Right forelimb (tissue), 1 donor: ENCODE measurements at places on chromosomes 12 and 14.

GRCh38 chr14:104431351-104431928 lies 148.1 kb upstream of the C14orf180 start:
- no peak for DNase-seq

DNA sequence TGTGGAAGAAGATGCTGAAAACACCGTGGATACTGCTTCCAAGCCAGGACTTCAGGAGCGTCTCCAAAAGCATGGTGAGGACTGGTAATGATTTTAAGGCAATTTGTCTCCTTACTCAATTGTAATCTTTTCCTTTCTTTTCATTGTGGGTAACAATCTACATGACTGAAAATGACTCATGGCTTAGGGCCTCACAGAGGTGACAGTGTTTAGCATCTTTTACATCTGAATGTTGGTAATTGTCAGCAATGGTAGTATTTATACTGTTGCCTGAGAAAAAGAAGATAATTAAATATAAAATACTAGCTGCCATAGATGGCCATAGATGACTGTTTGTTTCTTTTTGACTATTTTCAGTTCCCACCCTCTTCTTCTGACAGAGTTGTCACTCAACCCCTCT lies 31.6 kb downstream of the TULP3 start:
- DNase-seq: no peak

- DNase-seq: no peak
Measured at GRCh38 chr12:109621901-109622364, 48.3 kb downstream of the MVK start.

DNA sequence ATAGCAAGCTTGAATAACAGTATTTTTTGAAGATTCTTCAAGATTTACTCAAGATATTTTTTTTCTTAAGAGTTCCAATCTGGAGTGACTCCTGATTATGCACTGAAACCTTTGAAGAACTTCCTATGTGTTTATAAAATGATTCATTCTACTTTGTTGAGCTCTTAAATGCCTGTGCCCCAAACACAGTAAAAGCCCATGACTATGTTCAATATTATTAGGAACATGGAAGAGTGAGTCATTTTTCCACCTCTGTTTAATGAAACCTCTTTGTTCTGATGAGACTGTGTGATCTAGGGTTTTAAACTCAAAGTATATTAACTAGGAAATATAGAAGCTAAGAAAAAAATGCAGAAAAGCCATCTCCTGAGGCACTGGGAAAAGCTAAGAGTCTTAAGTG lies 415.0 kb upstream of the FBXO33 start:
- no peak for DNase-seq

DNA sequence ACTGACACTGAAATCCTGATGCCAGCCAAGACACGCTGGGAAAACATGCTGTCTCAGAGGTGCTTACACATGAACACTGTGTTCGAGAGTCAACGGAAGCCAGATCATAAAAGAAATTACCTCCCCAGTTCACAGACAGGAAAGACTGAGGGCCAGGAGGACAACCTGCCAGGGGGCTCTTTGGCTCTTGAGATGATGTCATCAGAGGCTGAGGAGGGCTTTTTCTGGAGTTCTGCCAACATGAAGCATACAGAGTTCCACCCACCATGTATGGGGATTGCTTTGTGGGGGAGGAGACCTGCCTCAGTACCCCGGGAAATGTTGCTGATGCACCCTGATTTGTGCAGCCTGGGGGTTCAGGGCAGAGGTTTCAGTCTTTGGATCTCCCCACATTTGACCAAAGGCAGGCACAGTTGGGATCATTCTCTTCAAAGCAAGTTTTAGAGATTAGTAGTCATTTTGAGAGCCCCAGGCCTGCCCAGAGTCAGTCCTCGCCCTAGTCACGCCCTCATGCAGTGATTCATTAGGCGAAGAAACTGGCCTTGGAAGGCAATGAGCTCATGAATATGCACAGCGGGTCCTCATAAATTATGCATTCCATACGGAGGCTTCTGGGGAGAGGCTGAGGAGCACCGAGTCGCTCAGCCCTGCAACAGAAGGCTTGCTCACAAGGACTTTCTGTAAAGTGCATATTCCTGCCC lies 34.9 kb upstream of the EML1 start:
- DNase-seq: no peak

GRCh38 chr12:47776471-47777143 lies 3.6 kb downstream of the SLC48A1 start:
- no peak for DNase-seq

DNA sequence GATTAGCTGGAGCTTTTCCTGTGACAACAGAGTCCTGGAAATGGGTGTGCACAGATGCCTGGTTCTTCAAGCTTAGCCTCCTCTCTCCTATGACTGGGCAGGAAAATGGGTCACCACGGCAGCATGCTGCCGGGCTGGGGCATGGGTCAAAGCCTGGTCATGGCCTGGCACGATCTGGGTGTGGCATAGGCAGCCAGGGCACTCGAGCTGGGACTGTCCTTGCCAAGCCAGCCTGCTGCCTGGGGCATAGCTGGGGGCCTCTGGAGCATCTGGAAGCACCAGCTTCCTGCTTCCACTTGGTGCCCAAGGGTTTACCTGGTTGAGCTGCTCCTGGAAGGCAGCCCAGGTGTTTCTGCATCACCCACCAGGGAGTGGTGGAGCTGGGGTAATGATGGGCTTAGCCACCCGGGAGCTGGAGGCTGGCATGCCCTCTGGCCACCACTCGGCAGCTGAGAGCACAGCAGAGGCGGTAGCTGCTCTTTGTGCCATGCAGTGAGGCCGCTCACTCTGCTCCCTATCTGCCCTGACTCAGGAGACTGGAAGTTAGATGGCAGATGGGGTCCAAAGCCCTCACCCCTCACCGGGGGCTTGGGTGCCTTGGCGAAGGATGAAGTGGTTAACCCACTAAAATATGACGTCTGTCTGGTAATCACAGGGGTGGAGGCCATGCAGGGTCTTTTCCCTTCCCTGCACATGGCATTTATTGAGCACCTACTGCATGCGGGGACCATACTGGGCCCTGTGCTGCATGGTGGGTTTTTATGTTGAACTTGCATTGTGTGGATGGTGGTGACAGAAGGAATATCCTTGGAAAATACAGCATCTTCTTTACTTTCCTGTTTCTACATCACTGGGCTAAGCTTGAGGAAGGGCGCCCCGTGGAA lies 1.7 kb downstream of the OTUB2 start:
- DNase-seq: no peak

DNA sequence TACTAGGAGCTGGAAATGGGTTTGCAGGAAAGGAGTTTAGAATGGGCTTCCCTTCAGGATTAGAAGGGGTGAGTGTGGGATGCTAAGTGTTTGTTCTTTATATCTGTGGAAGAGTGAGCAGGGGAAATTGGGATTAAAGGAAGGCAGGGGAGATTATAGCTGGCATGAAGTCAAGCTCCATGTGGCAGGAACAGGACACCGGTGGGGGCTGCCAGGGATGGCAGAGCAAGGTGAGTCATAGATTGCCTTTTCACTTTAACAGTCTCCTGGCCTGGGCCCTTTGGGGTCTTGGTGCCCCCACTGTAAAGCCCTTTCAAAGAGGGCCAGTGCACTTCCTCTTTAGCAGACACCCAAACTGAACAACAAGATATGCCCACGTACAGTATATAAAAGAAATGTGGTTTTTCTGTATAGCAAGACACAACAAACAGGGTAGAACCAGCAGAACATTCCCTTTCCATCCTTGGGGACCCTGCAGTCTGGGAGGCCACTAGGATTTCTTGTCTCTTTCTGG lies 23.1 kb upstream of the FBXO21 start:
- DNase-seq: no peak

- no peak for DNase-seq
Measured at GRCh38 chr14:59268858-59269257, 80.4 kb downstream of the DAAM1 start.

DNA sequence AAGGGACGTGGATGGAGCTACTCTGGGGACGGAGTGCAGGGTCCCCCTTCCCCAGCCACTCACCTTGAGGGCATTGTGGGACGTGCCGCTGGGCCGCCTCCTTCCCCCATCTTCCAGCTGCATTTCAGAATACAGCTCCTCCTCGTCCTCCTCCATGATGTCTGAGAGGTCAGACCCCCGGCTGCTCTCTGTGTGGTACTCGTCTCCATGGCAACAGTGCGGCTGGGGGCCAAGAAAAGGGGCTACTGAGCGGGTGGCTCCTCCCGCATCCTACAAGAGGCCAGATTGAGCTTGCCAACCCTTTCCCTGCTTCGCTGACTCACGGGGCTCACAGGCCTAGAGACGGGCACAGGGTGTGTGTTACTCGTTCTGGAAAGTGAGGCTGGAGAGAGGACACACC lies 90.4 kb downstream of the PIWIL1 start:
- peak; percentile 17 for DNase-seq

DNA sequence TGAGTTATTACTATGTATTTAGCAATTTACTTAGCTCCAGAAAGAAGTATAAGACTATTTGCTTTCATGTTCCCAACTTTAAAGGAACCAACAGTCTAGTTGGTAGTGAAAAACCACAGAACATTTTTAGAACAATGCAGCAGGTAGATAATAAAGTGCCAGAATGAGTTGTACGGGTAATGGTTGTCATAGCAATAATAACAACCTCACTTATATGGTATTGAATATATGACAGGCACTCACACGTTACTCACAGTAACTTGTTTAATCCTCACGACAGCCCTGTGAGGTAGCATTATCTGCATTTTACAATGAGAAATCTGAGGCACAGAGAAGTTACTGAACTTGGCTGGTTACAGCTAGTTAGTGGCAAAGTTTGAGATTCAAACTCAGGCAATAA lies 10.6 kb upstream of the GAPDH start:
- no peak for DNase-seq

- DNase-seq: no peak
Measured at GRCh38 chr12:109600481-109600880, 26.9 kb downstream of the MVK start.

DNA sequence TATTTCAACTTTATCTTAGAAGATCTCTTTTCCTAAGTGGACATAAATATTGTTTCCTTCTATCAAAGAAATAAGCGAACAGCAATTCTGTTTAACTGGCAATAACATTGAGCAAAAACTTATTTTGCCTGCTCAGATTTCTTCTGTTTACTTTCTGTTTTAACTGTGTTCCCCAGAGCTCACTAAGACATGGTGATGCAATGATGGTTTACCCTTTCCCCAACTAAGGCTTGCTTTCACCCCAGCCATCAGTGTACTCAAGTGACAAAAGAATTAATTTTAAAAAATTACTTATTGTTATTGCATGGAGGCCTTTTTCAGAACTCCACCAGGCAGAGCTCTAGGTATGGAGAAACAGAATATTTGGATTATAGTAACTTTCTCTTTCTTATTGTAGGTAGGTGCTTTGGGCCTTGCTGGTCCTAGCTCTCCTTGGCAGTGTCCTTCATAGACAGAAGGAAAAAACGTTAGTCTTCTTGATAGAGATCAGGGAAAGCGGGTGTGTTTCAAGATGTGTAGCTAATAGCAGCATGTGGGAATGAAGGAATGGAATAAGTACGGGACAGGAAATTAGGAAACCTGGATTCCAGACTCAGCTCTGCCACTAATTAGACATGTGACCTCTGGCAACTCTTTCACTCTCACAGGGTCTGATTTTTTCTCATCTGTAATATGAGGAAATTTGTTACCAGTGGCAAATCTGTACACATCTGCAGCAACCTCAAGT lies 14.6 kb upstream of the DDHD1 start:
- no peak for DNase-seq

DNA sequence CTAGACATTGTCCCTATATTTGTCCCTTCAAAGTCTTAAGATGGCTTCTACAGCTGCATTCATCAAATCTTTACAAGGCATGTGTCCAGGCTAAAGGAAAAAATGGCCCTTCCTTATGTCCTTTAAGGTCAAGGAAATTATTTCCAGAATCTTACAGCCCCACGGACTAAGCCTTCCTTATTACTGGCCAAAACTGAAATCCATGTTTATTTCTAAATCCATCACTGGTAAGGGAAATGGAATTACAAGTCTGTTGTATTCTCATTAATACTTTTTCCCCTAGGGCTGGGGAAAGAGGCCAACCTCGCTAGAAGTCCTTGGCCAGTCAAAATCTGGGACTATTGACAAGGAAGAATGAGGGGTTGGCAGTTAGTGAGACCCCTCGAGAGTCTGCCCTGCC lies 252.5 kb downstream of the TMEM132C start:
- DNase-seq: no peak

DNA sequence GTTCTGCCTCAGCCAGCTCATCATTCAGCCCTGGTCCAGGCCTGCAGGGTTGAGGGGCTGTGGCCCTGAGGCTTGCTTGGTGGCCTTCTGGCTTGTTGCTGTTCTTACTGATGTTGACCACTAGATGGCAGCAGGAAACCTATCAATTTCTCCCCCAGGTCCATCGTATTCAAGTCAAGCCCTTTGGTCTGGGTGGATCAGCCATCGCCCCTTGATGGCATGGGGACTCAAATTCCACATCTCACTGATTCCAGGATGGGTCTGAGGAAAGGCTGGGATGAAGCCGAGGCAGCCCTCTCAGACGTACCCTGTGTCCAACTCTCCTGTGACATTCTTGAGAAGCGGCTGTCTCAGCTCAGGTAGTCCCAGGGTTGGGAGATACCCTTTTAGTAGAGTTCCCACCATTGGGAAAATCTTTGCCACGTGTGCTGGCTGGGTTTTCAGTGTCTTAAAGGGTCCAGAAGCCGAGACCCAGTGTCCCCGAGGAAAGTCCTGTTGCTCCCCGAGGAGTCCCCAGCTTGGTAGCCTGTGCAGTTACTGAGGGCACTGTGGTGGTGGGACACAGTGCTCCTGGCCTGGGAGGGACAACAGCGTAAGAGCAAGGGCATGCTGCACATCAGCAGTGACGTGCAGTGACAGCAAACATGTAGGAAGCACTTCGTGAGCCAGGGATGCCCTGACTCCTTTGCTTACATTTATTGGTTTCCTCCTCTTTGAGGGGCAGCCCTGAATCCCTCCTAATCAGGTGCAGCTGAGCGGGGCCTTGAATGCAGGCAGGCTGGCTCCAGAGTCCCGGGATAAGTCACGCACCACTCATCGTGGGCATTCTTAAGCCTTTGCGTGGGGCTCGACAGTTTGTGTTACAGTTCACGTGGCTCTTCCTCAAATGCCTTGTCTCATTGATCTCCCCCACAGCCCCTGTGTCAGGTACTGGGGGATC lies 58.6 kb downstream of the TSPAN9 start:
- no peak for DNase-seq

- DNase-seq: no peak
Measured at GRCh38 chr12:110639336-110640141, 25.6 kb downstream of the TCTN1 start.

DNA sequence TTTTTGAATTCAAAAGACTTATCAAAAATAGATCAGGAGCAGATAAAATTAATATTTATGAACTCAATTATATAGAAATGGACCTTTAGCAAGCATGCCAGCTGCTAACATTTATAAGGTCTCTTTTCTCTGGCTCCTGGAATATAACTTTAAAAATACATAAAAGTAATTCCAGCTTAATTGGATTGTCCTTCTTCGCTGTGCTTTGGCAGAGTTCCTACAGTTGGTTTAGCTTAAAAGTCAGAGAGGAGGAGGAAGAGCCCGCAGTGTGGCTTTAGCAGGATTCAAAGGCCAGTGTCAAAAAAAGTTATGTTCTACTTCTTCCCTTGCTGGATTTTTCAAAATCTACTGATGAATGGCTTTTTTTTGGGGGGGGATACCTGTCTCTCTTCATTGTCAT lies 1484.9 kb upstream of the TMEM132C start:
- DNase-seq: no peak
